ENCODE measurements at places on chromosomes 3 and 15.

DNA sequence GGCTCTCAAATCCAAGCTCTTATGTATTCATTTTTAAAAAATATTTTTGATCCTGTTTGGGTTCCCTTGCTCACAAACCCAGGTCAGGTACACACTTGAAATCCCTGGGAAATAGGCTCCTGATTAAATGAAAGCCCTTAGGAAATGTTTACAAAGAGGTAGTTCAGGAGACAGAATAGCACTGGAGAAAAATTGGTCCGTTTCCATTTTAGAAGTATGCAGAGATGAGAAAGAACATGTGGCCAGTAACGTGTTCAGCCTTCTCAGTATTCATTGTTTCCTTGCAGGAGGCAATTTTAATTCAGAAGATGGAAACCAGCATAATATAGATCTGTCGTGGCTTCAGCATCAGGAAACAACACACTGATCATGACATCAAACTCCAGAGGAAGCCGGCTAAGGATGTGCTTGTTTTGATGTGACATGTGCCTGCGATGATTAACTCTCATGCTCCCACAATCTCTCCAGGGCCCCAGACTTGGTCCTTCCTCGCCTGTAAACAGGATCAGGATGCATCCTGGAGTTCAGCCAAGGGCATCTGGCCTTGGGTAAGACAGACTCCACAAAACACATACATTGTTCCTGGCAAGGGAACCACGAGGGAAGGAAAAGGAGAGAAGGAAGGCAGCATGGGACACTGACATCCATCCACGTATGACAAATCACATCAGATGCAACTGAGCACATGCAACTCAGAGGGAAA is 350.5 kb upstream of the THBS1 start:
- no peak for DNase-seq

GRCh38 chr3:149801639-149802038 is 9.3 kb upstream of the ANKUB1 start:
- no peak for DNase-seq

DNA sequence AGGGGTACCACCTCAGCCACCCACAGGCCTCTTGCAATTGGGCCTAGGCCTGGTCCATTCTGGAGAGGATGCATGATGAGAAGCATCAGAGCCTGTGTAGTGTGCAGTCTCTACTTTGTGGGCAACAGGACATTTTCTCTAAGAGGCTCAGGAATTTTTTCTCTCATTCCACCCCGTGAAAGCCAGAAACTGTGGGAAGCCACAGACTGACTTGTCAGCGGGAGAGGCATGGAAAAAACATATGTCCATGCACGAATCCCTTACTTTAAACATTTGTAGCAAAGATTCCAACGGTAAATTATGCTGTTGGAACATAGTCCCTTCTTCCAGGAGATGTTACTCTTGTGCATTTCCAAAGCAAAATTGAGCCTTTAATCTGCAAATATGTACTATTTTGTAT is 196.5 kb downstream of the KLHL25 start:
- no peak for DNase-seq

DNA sequence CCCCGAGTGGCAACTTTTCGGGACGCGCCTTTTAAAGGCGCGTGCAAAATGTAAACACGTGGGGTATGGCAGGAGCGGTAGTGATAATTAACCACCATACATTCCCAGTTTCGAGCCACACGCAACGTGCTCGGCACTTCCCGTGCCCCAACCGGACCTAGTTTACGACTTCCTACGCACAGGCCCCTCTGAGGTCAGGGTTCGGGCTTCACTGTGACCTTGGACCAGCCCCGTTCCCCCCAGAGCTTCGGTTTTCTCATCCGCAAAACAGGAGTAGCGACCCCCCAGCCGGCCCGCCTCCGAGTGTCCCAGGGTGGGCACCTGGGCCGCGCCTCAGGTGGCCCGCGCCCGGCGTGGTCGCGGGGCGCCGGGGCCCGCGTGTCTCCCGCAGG is 451 bp downstream of the CHCHD4 start:
- peak; percentile 29 for DNase-seq

GRCh38 chr3:152385761-152386160 is 117.0 kb downstream of the MBNL1 start:
- no peak for DNase-seq

DNA sequence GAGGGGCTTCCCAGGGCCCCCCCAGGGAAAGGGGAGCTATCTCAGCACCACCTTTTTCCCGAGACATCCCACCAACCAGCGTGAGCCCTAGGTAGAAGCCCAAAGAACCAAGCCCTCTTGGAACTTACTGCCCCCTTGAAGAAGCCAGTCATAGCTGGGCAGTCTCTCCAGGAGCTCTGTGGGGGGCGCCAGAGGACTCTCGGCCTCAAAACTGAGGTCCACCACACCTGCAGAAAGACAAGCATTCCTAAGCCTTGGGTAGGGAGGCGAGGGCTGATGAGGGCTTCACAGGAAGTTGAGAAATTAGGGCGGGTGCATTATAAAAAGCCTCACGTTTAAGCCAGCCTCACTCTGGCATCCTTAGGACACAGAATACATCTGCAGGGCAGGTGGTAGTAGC is 9.0 kb downstream of the SSUH2 start:
- no peak for DNase-seq

DNA sequence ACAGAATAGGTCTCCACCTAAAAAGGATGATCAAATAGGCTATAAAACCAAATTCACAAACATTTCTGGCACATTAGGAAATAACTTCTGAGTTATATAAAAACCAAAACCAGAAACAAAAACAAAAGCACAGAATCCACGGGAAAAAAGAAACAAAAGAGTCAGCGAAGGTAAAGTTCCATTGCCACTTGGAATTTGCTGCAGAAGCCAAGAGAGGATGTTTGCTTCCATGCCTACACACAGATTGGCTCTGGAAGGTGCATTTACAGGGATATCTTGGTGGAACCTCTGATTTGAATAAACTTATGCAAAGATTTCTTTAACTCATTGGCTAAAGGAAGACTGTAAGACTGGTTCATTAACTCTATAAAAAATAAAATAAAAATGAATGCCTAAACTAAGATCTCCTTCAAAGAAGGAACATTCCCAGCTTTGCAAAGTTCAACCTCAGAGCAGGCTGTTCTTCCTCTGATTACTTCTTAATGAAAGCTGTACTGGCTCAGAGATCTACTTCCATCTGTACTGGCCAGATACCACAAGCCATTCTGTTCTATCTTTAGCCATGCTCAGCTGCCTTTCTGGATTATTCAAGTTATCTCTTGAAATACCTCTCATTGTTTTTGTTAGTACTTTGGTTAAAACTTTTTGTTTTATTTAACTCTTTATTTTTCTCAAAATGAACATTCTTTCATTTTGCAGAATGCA is 537.5 kb upstream of the CCDC54 start:
- no peak for DNase-seq

- no peak for DNase-seq
Observed at GRCh38 chr3:11016727-11017126, 24.2 kb downstream of the SLC6A1 start.

GRCh38 chr3:87309601-87310000 is 33.2 kb upstream of the POU1F1 start:
- DNase-seq, result no peak

GRCh38 chr3:14353502-14353901 is 48.9 kb upstream of the SLC6A6 start:
- no peak for DNase-seq

- no peak for DNase-seq
Observed at GRCh38 chr3:114525278-114525677, 231.4 kb downstream of the TIGIT start.

- no peak for DNase-seq
Observed at GRCh38 chr15:69451951-69452691, 497 bp upstream of the RPLP1 start.

- DNase-seq, result no peak
Observed at GRCh38 chr3:40160933-40161332, 148.6 kb upstream of the EIF1B start.

GRCh38 chr15:57160823-57161560 is 215.3 kb upstream of the CGNL1 start:
- no peak for DNase-seq

DNA sequence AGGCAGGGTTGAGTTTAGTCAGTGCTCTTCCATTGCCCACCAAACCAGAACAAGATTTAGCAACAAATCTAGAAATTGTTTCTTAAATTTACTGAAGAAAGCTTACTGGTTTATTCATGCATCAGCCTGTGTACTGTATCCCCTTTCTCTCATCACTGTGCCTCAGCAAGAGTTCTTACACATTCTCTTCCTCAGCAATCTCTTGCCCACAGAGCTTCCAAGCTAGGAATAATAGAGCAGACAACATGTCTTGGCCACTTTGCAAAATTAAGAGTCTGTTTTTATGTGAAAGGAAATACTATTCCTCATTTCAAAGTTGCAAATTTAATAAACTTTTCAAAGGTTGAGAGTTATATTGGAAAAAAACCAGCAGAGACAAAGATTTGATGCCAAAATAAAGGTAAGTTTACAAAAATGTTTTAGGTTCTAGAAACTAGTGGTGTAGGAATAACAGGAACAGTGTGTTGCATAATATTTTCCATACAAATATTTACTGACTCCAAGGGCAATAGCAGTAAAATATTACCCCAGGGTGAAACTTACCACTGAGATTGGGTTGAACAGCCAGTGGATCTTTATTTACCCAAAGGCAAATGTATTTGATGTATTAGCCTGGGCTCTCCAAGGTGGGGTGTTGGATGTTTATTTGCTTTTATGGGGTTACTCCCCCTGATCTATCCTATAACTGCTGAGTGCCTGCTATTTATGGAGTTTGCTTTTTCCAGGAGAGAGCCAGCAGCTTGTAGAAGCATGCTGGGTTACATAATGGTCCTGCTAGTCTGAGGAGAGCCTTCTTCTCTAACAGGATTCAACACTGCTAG is 276.7 kb downstream of the ADAMTSL3 start:
- DNase-seq, result no peak

DNA sequence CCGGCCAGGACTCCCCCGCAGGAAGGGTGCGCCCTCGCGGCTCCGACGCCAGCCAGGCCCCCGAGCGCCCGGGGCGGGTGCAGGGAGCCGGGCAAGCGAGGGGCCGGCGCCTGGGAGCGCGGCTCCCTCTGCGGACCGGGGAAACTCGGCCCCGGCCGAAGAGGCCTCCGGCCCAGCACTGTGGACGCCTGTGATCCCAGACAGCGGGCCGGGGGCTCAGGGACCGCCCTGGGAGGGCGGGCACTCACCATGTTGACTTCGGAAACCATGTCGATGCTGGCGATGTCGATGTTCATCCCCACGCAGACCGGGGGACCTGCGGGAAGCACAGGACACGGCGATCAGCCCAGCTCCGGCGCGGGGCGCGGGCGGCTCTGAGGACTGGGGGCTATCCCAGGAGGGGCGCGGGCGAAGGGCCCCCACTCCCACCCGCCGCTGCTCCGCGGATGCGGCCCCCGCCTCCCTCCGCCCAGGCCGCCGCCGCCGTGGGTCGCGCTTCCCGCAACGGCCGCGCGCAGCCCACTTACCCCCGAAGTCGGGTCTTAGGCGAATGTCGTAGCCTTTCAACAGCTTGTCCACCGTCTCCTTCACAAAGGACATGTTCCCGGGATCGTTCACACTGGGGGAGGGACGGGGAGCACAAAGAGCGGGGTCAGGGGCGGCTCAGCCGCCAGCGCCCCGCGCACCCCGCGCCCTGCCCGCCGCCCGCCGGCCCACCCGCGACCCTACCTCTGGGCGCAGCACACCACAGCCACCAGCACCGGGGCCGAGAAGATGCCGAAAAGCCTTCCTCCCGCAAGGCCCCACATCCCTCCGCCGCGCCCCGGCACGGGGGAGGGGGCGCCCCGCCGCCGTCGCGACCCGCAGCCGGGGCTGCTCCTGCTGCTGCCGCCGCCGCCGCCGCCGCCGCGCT is at the start of gene GABRB3:
GABRB3 (minus strand) TSS at position 913 of the 913 bp plus-strand sequence.
- DNase-seq, result peak; percentile 11

DNA sequence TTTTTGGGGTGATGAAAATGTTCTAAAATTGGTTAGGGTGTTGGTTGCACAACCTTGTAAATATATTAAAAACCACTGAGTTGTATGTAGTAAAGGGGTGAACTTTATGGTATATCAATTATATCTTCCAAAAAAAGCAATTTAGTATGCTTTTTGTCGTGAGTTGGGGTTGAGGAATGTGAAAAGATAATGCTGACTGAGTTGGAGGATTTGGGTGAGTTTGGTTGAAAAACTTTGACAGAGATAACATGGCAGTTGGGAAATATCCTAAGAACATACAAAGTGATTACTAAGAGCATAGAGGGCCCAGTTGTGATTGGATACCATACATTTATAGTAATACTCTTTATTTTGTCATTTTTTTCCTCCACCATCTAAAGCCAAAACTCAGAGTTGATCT is 33.6 kb downstream of the HMG20A start:
- no peak for DNase-seq

DNA sequence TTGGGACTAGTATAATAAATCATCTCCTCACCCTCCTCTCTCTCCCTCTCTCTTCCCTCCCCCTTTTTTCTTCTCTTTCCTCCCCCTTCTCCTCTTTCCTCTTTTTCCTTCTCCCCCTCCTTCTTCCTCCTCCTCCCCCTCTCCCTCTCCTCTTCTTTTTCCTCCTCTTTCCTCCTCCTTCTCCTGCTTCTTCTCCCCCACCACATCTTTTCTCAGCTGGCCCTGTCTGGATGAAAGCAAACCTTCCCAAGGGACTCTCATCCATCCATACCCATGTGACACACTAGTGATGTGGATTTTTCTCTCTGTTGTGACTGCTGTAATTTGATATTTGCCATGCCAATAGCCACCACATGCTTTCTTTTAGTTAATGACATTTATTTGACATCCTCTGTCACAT is 127.2 kb downstream of the EBLN2 start:
- no peak for DNase-seq

DNA sequence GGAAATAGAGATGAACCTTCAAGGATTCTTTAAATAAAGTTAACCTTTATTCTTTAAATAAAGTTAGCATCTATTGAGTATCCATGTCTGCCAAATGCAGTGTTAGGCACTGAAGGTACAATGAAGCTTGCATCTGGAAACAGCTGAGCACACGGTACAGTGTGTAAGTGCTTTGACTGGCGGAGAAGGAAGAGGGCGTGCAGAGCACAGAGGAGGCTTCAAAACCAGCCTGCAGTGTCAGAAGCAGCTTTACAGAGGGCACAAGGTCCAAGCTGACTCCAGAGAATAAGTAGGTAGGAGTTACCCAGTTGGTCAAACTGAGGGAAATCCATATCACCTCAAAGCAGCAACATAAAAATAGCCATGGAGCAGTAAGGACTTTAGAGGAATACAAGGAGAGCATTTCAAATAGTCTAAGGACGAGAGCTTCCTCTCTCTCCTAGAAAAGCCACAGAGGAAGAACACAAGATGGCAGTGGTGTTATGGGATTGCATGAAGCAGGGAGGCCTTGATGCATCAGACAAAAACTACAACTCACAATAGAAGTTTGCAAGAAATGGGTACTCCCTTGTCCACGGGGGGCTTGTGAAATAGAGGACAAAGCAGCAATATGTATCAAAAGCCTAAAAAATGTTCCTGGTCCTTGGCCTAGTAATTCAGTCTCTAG is 60.3 kb upstream of the PPP2R3A start:
- DNase-seq, result no peak

Measured in neural crest cell (in vitro differentiated cells).